Daoy (cell line): ENCODE measurements at places on chromosomes 5 and 9. TPM values are rescaled to one million over a fixed set of nuclear protein-coding genes. Genes with fewer than 3 reads are reported as not detected.

The MED7 gene
- 16.1 and 22.9 TPM in 2 replicates for total RNA-seq

The DIRAS2 gene
- 0.27 and 0.57 TPM in 2 replicates for total RNA-seq

The TAF9 gene
- 54.4 and 79.9 TPM in 2 replicates for total RNA-seq

The MRPL22 gene
- total RNA-seq: 15.6 and 34.3 TPM in 2 replicates

The GOLM1 gene
- total RNA-seq: 52.3 and 66.2 TPM in 2 replicates

The AHRR gene
- total RNA-seq: 15.3 and 26.0 TPM in 2 replicates

GRCh38 chr5:160441311-160441781 is 19.7 kb downstream of the PTTG1 start:
- DNase-seq: peak; percentile 38

- no peak for DNase-seq
Observed at GRCh38 chr9:92642041-92642451, 27.9 kb downstream of the IPPK start.

DNA sequence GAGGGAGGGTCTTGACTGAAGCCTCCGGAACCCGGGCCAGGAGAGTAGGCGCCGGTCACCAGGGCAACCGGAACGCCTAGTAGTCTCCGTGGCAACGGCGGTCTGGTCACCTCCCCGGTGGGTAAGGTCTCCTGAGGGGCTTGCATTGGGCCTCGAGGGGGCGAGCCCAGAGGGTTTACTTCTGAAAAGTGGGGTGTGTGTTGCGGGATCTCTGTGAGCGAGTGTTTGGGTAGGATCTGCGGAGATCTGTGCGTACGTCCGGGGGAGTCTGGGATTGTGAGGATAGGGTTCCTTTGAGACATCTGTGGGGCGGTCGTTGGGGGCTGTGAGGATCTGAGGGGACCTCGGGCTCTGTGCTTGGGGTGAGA is at the start of gene FAM221B:
FAM221B (minus strand) TSS at position 17 of the 368 bp plus-strand sequence. CDS start 2,571 bp downstream, outside the sequence.
- DNase-seq: no peak

DNA sequence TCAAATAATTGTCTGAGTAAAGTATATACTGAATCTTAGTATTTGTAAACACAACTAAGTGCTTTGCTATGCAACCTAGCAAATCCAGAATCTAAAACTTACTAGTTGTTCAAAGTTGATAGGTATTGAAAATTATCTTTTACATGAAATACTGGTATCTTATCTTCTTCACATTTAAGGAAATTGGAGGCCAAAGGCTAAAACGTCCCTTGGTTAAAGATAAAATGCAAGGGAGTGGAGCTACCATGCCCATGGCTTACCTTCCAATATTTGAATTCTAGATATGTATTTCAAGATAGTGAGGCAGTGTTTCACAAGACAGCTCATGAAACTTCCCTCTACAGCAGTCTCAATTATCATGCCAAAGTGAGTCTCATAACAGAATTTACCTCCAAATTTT is 373.5 kb downstream of the KIAA0825 start:
- no peak for DNase-seq

DNA sequence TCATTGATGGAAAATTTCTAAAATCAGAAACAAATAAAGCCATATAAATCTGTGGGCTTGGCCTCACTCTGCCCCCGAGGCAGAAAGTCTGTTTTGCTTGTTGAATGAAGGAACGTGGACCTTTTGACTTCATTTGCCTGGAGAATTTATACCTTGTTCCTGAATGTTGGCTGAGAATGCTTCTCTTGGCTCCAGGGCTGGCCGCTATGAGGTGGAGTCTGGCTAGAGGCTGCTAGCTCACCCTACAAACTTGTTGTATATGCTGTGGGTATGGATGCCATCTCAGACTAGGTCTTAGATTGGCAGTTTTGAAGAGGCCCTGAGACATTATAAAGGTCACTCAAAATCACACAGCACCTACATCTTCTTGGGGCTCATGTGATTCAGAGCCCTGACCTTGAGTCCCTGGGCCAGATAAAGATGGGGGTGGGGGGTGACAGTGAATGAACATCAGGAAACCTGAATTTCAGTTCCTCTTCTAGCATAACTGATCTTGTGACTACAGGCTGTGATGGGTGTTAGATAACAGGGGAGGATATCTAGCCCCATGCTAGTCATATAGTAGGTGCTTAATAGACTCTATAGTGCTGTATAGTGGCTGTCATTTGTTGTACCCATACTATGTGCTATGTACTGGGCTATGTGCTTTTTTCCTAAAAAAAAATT is 2.8 kb downstream of the GM2A start:
- DNase-seq: no peak

DNA sequence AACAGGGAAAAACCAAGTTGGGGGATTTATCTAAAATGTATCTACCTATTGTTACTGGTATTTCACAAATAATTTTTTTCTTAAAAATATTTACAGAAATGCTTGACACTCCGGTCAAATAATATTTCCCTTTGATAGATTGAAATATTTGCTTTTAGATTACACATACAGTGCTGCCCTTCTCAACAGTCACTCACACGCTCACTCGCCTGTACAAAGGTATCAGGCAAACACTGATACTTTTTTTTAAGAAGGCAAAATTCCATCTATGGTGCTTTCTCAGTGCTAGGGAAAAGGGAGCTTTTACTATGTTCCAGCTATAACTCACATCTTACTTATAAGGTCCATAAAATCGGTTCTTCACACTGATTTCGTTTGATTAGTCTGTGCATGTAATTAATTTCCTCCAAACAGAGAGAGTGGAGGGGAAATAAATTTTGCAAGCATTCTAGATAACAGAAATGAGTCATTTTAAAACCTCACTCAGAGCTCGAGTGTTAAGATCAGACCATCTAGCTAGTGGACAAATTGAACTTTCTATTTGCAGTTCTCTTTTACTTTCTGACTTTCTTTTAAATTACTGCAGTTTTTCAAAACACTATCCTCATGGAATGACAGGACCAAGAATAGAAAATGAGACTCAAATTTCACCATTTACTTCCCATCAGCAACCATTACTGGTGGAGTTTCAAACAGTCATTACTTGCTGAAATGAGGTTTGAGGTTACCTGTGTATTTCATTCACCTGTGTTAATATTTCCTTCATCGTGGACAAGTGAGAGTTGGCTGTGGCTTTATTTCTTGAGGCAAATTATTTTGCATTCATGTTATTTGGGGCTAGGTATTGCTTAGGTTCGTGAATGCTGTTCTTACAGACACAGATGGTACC is 273.2 kb downstream of the RAB3C start:
- no peak for DNase-seq

GRCh38 chr5:14879937-14880589 is 8.5 kb upstream of the ANKH start:
- peak; percentile 11 for DNase-seq

- no peak for DNase-seq
Observed at GRCh38 chr5:57675236-57675635, 192.6 kb upstream of the ACTBL2 start.

GRCh38 chr5:171365351-171365750 is 22.3 kb upstream of the NPM1 start:
- DNase-seq: peak; percentile 32
